ENCODE measurements at places on chromosomes 5 and 9. TPM values are rescaled to one million over a fixed set of nuclear protein-coding genes. Genes with fewer than 3 reads are reported as not detected.

The LVRN gene
- total RNA-seq: not detected

The CSF2 gene
- total RNA-seq: not detected

The HK3 gene
- not detected for total RNA-seq

The PAIP2 gene
- 51.3 TPM for total RNA-seq

The PCDHGB1 gene
- total RNA-seq: not detected

The GPX3 gene
- total RNA-seq: 70.5 TPM

The TAF11L14 gene
- total RNA-seq: not detected

DNA sequence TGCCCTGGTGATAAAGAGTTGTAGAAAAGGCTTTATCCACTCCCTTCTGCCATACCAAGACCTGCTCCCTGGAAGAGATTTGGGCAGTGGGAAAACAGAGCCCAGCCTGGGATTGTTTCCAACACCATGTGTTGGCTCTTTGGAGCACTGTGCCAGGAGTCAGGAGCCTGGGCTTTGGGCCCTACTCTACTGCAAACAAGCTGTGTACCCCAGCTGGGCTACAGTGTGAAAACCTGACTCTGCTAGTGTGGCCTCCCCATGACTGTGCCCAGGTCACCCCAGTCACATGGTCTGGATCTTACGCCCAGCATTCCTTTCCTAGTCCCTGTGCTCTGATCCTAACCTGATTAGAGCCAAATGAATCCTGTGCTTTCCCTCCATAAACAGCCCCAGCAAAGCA, 39.3 kb upstream of the SHB start:
- H3K27me3 ChIP-seq: no peaks in the 10 kb centered on the region
- H3K27ac ChIP-seq: no peak overlapping the region
- H3K36me3 ChIP-seq: no peaks in the 10 kb centered on the region
- peak; percentile 64 for DNase-seq
- peaks cover 4% of the 10 kb centered on the region for H3K4me1 ChIP-seq

GRCh38 chr5:135601466-135601865, 22.7 kb upstream of the CXCL14 start:
- no peak overlapping the region for H3K4me3 ChIP-seq
- peaks cover 14% of the 10 kb centered on the region for H3K27me3 ChIP-seq
- DNase-seq: no peak
- H3K36me3 ChIP-seq: no peaks in the 10 kb centered on the region
- H3K27ac ChIP-seq: no peak overlapping the region
- no peaks in the 10 kb centered on the region for H3K4me1 ChIP-seq

- no peaks in the 10 kb centered on the region for H3K36me3 ChIP-seq
- H3K27me3 ChIP-seq: no peaks in the 10 kb centered on the region
- DNase-seq: peak; percentile 79
- peak overlapping the region; percentile 77 for H3K27ac ChIP-seq
- peak overlapping the region; percentile 12 for H3K4me3 ChIP-seq
Observed at GRCh38 chr5:173689171-173689736, 72.8 kb upstream of the BOD1 start.

DNA sequence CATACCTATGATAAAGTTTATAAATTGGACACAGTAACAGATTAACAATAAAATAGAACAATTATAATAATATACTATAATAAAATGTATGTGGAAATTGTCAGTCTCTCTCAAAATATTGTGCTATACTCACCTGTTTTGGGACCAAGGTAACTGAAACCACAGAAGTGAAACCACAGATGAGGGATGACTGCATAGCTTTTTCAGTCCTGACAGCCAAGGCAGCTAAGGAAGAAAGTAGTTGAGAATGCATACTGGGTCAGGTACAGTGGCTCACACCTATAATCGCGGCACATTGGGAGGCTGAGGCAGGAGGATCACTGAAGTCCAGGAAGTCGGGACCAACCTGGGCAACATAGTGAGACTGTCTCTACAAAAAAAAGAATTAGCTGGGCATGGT, 8.9 kb downstream of the SRP19 start:
- peaks cover 21% of the 10 kb centered on the region for H3K36me3 ChIP-seq
- H3K4me1 ChIP-seq: no peaks in the 10 kb centered on the region
- no peak overlapping the region for H3K27ac ChIP-seq
- no peaks in the 10 kb centered on the region for H3K27me3 ChIP-seq
- DNase-seq: no peak

- no peaks in the 10 kb centered on the region for H3K27me3 ChIP-seq
- H3K27ac ChIP-seq: no peak overlapping the region
- H3K4me3 ChIP-seq: no peak overlapping the region
- peaks cover 100% of the 10 kb centered on the region for H3K36me3 ChIP-seq
- no peak for DNase-seq
- no peaks in the 10 kb centered on the region for H3K4me1 ChIP-seq
Observed at GRCh38 chr5:231661-232060, 13.5 kb downstream of the SDHA start.
